ENCODE measurements at places on chromosomes 11 and 22.

GRCh38 chr22:47281126-47282106 lies 519.0 kb downstream of the TBC1D22A start:
- no peak for DNase-seq

DNA sequence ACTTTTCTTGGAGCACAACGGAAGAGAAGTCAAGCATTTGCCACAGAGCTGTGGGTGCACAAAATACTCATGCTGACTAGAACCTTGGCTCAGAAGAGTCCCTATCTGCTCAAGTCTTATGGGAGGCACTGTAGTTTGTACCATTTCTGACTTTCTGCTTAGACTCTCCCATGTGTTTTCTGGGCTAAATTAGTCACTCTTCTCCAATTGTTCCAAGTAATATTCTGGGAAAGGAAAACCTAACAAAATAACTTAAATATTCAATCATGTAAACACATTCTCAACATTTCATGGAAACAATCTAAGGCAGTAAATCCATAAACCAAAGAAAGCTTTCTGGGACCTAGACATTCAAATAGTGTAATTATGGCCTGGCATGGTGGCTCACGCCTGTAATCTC lies 220.7 kb downstream of the SWAP70 start:
- DNase-seq = no peak

- DNase-seq = no peak
Measured at GRCh38 chr11:118915941-118916841, 9.5 kb downstream of the BCL9L start.

- no peak for DNase-seq
Measured at GRCh38 chr11:41113160-41113559, 346.3 kb downstream of the LRRC4C start.

DNA sequence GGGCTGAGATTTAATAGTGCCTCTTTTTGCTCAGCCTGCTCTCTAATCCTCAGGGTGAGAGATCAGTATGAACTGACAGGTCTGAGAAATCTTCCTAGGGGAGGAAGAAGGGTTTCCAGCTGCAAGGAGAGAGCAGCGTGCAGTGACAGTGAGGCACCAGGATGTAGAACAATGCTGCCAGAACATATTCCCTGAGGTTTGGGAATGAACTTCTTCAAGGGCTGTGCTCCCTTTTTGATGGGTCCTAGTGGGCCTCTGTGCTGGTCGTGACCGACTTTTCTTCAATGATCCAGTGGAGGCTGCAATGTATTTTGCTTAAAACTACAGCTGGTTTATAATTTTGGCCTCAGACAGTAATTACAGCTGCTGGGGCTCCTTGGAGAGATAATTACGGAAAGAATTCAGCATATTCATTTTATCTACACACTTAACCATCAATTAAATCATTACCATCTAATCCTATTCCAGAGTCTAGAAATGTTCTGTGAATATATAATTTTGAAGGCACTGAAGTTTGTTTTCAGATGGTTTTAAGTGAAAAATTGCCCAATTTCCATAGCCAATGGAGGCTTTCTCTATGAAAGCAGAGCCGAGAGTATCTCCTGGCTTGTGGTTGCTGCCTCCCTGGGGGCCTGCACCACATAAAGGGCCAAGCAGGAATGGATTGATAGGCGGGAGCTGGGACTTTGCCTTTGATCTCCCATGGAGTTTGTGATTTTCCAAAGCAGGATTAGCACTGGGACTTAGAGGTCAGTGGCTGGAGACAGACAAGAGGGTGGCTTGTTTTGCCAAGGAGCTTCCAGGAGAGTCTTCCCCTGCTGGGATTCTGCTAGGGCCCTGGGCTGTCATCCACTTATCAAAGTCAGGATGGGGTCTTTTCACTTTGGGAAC lies 41.0 kb upstream of the OLFML1 start:
- DNase-seq = no peak

DNA sequence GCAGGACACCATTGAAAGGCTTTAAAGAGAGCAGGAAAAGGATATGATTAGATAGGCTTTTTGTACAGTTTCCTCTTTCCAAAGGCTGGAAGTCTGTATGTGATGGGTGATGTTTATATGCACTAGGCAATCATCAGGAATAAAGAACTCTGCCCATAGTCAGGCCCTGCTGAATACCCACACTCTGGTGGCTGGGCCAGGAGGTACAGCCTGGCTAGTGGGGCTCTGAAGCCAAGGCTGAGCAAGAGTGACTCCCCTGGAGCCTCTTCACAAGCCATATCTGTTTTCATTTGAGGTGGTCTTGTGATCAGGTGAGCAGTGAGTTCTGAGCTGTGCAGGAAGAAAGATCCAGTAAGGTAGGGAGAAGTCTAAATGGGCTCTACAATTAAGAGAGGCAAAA lies 539.9 kb upstream of the CCDC90B start:
- no peak for DNase-seq

All from NCI-H187 (cell line).